Uterus (tissue), 4 donors: ENCODE measurements at places on chromosomes 3 and 15. TPM values are rescaled to one million over a fixed set of nuclear protein-coding genes. Genes with fewer than 3 reads are reported as not detected.

- no peak for DNase-seq
Measured at GRCh38 chr3:150094150-150094933, 123.6 kb upstream of the PFN2 start.

DNA sequence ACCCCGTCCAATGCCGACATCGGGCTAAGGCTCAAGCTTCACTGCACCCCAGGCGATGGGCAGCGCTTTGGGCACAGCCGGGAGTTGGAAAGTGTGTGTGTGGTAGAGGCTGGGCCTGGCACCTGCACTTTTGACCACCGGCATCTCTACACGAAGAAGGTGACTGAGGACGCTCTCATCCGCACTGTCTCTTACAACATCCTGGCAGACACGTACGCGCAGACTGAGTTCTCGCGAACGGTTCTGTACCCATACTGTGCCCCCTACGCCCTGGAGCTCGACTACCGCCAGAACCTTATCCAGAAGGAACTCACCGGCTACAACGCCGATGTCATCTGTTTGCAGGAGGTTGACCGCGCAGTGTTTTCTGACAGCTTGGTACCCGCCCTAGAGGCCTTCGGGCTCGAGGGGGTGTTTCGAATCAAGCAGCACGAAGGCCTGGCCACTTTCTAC lies 1.0 kb downstream of the PDE12 start:
- DNase-seq: no peak

GRCh38 chr3:195240171-195240701 lies 30.7 kb downstream of the XXYLT1 start:
- peak; percentile 61 for DNase-seq

DNA sequence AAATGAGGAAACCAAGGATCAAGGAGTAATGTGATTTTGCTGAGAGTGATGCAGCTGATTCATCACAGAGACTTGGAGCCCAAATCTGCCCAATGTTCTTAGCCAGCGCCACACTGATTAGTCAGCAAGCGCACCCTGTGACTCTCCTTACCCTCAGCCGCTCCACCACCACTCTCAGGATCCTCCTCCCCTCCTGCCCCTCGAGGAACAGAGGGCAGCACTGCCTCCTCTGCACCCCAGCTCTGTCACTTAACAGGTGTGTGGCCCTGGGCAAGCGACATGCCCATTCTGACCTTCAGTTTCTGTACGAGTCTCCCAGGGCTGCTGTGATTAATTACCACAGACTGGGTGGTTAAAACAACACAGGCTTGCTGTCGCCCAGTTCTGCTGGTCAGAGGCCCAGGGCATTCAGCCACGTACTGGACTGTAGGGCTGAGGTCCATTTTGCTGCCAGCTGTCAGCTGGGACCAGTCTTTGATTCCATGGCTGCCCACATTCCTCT lies 36.1 kb upstream of the HRH1 start:
- DNase-seq: no peak

DNA sequence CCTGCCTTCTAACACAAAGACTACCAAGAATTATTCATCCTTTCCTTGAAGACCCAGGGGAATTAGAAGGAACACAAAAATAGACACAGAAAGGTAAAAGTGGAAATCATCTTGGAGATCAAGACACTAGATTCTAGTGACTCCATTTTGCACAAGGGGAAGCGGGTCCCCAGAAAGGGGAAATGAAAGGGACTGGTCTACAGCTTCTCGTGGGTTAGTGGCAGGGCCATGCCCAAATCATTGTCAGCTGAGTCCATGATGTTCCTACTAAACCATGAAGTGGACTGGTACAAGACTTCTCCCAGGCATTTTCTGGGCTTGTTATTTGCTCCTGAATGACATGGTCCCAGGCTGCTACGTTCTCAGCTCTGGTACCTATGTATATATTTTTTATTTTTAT lies 230.7 kb upstream of the TPRG1 start:
- no peak for DNase-seq

DNA sequence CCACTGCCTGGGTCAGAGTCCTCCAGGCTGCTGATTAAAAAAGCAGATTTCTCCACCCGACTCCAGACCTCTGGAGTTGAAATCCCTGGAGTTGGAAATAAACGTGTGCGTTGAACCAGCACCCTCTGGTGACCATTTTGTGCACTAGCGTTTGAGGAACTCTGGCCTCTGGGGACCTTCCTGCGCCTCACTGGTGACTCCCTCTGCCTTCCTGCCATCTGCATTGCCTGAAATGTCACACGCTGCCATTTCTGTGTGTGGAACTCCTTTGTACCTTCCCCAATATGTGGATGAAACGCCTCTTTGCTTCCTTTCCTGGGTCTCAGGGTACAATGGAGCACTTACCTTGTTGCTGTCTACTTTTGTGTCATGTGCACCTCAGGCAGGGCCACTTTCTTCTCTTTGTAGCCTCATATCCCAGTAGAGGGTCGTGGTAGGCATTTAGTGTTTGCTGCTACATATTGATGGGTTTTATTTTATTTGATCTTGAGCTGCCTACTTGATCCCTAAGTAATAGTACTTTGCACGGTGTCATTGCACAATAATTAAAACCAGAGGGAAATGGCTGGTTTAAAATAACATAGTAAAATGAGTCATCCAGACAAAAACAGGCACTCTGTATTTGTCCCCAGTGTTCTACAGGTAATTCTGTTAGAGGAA lies 56.8 kb downstream of the GPR171 start:
- DNase-seq: peak; percentile 60

DNA sequence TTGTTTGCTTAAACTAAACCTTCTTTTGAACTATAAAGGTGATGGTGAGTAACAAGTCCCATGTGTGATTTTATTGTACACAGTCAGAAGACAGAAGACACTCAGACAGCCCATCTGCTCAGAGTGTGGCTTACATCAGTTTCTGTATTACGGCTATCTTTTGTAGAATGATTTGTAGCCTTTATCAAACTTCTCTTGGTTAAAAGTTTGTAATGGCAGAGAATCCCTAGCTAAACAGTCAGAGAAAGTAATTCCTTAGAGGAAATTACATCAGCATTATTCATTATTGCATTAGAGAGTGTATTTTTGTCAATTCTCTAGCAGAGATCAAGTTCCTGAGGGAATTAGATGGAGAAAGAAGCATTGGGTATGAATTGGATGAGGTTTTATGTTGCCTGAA lies 500.8 kb downstream of the CNTN4 start:
- no peak for DNase-seq

SLC6A20 gene
- 2.6 TPM for total RNA-seq

MUC13 gene
- not detected for total RNA-seq

ALDH1A2 gene
- total RNA-seq: 128 TPM
